ENCODE measurements at places on chromosomes 6 and 20.

- DNase-seq, result no peak
Measured at GRCh38 chr6:144931172-144932035, 646.3 kb downstream of the UTRN start.

- no peak for DNase-seq
Measured at GRCh38 chr6:158207422-158207788, 39.3 kb downstream of the GTF2H5 start.

GRCh38 chr6:65979120-65979519, 272.1 kb upstream of the EYS start:
- no peak for DNase-seq

DNA sequence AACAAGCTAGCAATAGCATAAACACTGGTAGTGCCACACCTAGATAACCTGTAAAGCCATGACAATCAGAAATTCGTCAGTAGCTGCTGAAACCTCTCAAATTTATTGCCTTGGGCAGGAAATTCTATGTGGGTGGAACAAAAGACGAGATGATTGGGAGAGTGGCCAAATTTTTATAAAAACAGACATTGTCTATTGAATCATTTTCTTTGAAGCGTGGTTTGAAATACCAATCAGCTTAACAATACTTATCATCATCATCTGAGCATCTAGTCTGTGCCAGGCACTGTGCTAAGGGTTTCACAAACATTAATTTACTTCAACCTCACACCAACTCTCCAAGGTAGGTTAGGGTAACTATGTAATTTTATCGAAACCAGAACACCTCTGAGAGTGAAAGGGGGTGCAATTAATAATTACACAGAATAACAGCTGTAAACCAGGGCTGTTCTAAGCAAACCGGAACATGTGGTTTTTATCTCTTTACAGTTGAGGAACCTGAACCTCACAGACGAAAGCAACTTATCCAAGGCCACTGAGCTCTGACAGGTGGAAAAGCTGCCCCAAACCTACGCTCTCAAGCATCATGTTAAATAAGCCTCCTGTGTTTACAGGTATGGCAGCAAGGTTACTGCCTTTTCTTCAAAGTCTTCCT, 43.4 kb downstream of the NHSL1 start:
- no peak for DNase-seq

DNA sequence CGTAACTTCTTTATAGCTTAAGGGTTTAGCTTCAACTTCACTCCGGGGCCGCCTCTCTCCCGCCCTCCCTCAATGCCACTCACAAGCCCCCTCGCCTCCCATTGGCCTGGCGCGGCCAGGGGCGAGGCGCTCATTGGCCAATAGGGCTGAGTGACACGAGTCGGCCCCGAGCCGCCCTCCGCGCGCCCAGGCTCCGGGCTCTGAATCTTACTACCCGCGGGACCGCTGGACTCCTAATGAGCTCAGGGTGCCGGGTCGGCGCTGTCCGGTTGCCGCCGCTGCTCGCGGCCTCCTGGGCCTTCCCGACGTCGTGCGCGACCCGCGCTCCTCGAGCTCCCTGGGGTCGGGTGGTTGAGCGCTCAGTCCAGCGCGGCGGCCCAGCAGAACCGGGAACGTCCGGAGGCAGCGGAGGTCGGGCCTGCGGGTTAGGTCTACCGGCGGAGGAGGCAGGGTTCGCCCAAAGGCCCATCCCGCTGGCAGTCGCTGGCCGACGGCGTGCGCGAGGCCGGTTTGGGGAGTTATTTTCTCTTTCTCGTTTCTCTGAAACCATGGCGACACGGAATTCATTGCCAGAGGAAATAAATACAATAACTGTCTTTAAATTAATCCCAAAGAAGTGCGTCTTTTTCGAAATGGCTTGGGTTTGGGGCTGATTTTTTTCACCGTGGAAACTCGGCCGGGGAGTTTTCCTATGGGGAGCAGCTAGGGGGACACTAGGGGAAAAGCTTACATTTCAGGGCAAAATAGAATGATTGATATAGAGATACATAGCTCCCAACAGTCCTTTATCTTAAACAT, at the start of gene SIM1:
Gene SIM1 (minus strand): TSS at position 19 of the 798 bp plus-strand sequence. CDS start 1,453 bp downstream, outside the sequence.
- no peak for DNase-seq

- no peak for DNase-seq
Measured at GRCh38 chr6:111342913-111343312, 140.1 kb downstream of the REV3L start.

- no peak for DNase-seq
Measured at GRCh38 chr6:136979206-136979605, 57.1 kb downstream of the SLC35D3 start.

DNA sequence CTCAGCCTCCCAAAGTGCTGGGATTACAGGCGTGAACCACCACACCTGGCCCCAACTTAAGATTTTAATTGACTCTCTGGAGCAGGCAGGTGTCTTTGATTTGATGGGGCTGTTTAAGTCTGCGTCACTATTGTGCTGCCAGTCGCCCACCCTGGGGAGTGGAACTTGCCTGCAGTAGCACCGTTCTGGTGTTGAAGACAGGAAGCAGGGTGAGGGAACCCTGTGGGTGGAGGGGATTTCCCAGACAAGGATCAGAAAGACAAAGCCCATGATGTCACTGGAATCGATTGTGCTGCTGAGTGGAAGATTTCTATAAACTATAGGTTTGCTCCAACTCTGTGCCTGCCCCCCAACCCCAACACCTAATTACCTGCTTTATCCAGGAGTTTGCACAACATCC, 11.0 kb downstream of the ALDH8A1 start:
- peak; percentile 8 for DNase-seq

DNA sequence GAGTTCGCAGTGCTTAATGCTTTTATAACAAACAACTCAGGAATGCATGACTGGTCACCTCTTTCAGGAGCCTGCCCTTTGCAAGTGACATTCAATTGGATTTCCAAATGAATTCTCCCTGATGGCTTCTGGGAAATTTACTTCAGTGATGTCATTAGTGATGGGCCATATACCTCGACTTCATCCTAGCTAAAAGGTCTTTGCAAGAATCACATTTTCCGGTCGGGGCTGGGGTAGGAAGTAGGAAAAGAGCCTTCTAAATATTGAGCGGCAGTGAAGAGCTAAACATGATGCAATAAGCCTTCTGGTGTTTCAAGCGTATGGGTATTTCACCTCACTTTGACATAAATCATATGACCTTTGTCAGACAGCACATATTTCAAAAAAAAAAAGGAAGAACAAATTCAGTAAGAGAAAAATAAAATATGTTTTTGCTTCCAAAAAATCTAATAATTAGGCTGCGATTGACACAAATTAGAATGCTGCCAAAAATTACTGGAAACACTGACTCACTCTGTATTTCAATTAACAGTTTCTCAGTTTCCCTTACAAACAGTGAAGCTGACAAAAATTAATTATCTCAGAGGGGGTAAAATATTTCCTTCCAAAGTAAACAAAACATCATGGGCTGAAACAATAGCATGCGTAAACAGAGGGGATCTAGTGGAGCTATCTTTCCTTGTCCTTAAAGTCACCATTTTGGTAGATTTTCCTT, 39.8 kb downstream of the ADTRP start:
- DNase-seq, result no peak

- no peak for DNase-seq
Measured at GRCh38 chr6:163437466-163437865, 22.9 kb downstream of the QKI start.

- DNase-seq, result no peak
Measured at GRCh38 chr20:16381444-16381843, 191.8 kb downstream of the KIF16B start.

- DNase-seq, result no peak
Measured at GRCh38 chr6:26743941-26744699, 84.6 kb upstream of the ZNF322 start.

GRCh38 chr6:26156105-26156849, 69.0 kb downstream of the HFE start:
- peak; percentile 66 for DNase-seq

- DNase-seq, result no peak
Measured at GRCh38 chr6:42710316-42710715, 12.1 kb downstream of the PRPH2 start.

- DNase-seq, result no peak
Measured at GRCh38 chr6:15892369-15892768, 229.5 kb upstream of the DTNBP1 start.

DNA sequence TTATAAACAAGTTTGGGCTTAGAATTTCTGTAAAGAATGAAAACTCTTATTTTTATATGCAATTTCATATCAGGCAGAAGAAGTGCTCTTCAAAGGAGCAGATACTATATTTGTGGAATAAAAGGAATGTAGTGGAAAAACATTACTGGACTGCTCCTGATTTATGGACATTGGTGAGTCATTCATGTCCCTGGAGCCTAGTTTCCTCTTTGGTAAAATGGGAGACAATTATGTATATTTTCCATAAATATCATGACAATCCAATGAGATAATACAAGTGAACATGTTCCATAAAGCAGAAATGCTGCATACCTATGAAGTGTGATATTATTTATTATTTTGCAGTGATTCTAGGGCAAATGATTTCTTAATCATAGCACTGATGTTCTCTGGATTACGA, 445.8 kb upstream of the CITED2 start:
- DNase-seq, result no peak

DNA sequence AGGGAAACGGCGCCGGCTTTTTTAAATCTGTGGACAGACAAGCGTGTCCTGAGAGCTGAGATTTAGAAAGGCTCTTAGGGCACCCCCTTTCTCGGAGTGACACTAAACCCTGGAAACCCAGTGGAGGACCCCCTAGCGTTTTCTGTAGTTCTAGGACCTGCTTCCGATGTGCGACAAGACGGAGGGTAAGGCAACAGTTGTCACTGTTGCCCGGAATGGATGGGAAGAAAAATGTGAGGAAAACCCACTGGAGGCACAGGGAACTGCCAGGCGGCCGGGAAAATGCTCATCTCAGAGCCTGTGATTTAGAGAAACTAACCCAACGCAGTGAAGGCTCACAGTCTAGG, 551 bp upstream of the ATP5F1E start:
- DNase-seq, result no peak

GRCh38 chr6:109450801-109451200, 4.8 kb downstream of the MICAL1 start:
- DNase-seq, result no peak

GRCh38 chr20:44761423-44761822, 15.8 kb downstream of the KCNK15 start:
- DNase-seq, result no peak

GRCh38 chr20:12638633-12639312, 370.0 kb upstream of the SPTLC3 start:
- DNase-seq, result no peak

GRCh38 chr20:6685181-6685582, 82.3 kb upstream of the BMP2 start:
- DNase-seq, result no peak

- no peak for DNase-seq
Measured at GRCh38 chr20:44736170-44737021, 9.3 kb upstream of the KCNK15 start.

- no peak for DNase-seq
Measured at GRCh38 chr6:45073771-45074170, 254.4 kb upstream of the RUNX2 start.

- no peak for DNase-seq
Measured at GRCh38 chr6:40499215-40499614, 87.9 kb downstream of the LRFN2 start.

DNA sequence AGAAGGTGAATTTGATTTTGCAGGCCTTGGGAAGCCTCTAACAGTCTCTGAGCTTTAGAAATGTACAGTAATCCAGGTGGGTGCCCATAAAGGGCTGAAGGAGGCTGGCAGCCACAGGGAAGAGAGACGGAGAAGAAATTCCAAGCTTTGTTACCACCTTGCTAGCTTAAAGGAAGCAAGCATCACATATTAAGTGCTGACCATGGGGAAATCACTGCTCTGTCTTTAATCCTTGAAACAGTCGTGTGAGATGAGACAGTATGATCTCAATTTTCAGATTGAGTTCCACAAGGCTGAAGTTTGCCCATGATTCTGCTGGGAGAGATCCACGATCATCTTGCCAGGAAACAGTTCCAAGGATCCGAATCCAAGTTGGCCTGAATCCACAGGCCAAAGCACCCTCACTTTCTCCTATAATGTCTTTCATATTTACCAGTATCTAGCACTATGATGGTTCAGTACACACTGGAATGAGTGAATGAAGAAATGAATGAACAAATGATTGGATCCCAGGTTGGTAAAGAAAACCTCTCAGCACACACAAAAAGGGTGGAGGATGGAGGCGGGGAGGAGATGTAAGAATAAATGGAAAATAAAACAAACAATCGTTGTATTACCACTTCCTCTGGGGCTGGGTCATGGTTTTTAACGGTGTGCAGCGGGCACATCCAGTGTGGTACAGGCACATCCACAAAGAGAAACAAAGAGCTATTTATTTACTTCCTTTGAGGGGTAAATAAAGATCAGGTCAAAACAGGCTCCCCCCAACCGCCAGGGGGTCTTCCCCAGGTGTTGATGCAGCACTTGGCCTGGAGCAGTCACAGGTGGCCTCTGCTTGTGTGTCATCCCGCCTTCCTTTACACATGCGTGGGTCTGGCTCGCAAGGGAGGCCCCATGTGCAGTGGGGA, 28.2 kb upstream of the TAF8 start:
- peak; percentile 31 for DNase-seq

DNA sequence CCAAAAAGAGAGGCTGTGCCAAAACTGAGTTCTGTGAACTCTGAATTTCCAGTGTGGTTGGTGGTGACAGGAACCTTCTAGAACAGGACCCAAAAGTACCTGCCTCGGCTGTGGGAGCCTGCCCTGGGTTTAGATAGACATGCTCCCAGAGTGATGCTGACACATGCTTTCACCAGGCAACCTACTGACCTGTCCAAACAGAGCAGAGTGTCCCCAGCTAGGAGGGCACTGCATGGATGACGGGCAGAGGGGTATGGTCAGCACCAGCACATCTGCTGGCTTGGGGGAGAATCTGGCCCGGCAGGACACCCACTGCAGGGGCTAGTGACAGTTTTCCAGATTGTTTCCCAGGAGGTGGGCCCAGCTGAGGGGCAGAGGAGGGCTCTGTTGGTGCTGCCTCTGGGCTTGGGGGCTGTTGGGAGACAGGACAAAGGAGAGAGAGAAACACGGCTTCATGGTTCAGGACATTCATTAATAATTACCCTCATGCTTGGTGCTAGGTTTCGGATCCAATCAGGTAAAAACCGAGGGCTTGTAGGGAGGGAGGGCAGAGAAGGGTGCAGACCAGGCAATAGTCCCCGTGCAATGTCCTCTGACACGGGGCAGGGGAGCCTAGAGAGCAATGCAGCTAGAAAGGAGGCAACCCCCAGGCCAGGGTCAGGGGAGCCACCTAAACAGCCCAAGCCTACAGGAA, 15.0 kb downstream of the KCNK5 start:
- DNase-seq, result no peak

GRCh38 chr20:1894471-1894950, 696 bp upstream of the SIRPA start:
- DNase-seq, result no peak

- DNase-seq, result no peak
Measured at GRCh38 chr6:126672649-126673048, 332.7 kb downstream of the CENPW start.

- DNase-seq, result no peak
Measured at GRCh38 chr6:7188492-7188891, 80.7 kb downstream of the RREB1 start.

GRCh38 chr6:88725111-88725975, 238.1 kb downstream of the RNGTT start:
- no peak for DNase-seq

DNA sequence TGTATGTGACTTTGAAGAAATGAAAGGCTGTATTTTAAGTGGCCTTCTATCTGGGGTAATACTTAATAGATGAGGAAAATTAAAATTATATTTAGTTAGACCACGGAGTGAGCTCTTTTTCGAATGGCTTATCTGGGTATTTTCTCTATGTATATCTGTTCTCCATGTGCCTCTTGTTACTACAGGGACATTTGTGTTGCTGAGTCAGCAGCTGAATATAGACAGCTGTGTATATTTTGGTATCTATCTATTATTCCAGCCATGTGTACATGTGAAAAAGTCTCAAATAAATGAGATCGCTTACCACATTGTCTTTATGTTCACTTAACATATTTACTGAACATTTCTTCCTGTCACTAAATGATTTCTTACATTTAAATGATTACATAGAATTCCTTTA, 57.2 kb downstream of the TMEM200A start:
- DNase-seq, result no peak
